Erythroblast (primary cell): ENCODE measurements at places on chromosomes 6 and 20.
A peak's percentile ranks its signal among the peaks of the same experiment; 100 is the strongest.

DNA sequence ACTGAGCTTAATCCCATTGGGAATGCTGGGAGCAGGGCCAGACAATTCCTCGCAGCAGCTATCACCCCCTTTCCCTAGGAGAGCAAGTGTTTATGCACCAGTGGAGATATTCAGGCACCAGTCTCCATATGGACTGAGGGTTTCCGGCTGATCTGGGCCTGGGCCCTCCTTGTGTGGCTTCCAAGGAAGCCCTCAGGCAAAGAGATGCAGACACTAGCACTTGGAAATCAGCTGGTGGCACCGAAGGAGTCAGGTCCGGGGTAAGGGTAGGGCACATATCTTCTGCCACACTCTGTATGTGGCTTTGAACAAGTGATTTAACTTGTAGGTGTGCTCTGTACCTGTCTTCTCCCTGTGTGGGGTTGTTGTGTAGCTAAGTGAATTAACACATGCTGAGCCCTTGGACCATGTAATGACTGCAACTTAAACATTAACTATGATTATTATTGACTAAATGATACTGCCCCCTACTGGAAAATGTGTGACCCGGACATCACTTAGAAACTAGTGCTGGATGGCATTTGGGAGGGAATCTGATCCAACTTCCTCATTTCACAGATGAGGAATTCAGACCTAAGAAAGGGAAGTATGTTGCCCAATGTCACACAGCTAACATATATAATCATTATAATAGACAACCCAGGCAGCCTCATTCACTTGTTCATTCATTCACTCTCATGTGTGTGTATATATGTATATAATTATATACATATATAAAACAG lies 19.3 kb upstream of the WFDC2 start:
- peak; percentile 69 for DNase-seq

GRCh38 chr6:41477572-41477971 lies 68.6 kb upstream of the FOXP4 start:
- no peak for DNase-seq

DNA sequence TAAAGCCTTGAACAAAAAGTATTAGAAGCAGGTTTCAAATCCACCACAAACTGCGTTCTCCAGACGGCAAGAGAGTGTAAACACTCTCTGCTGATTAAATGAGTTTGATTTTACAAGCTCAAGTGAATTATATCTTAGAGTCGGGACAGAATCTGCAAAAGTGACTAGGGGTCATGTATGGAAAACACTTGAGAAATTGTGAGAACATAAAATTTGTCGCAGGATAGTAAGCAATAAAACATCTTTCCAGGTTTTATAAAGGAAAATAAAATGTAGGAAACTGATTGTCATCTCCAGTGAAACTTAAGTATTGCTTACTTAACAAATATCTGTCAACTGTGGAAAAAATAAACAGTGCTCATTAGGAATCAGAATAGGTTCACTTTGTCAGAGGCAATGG lies 374.2 kb downstream of the ARHGAP18 start:
- DNase-seq = no peak

DNA sequence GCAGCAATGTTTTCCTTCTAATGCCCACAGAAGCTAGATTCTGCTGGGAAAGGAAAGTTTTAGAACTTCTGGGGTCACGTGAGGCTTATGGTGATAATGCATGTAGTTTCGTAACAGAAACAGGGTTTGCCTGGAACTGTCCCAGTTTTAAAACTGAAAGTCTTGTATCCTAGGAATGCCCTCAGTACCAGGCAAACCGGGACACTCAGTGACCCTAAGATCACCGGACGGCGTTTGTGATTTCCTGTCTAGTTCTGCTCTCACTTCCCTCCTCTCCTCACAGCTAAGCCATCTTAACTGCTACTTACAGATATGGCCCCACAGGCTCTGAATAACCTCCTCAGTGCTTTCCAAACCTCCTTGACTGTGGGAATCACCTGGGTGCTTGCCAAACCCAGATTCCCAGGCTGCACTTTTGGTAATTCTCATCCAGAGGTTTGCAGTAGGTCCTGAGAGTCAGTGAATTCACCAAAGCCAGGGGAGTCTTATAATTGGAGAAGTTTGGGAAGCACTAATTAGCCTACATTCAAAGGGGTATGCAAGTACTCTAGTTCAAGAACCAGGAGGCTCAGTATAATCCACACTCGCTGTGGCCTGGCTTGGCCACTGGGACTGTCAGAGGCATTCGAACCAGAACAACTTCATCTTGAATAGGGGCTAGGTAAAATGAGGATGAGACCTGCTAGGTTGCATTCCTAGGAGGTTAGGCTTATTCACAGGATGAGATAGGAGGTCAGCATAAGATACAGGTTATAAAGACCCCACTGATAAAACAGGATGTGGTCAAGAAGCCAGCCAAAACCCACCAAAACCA lies 231.6 kb upstream of the MYLIP start:
- no peak for DNase-seq

- DNase-seq = no peak
Observed at GRCh38 chr6:53250176-53251032, 98.3 kb downstream of the ELOVL5 start.

- no peak for DNase-seq
Observed at GRCh38 chr6:56486681-56487080, 156.0 kb downstream of the DST start.

DNA sequence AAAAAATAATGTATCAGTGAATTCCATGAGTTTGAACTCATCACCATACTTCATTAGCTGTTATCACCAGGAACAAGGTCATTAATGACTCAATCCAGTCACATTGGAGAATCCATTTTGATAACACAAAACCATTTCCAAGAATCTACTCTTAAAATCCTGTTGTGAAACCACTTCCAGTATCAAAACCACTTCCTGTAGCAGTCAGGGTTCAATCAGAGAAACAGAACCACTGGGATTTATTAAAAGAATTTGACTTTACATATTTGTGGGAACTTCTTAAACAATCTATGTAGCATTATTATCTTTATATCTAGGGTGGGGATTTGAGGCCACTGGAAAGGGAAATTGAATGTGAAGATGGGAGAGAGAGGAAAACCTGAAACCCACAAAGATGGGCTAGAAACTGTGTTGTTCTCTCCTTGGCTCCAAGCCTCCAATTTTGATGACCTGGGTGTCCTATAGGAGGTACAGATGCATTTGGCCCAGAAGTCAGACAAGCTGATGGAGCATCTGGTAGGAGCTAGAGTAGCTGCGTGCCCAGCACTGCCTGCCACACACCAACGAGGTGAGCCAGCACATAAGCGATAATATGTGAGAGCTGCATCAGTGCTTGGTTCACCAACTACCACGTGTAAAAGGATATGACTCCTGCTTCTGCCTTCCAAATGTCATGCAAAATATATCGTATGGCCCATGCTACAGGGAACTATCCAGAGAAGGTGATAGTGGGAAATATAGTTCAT lies 117.0 kb downstream of the TMEM200A start:
- no peak for DNase-seq

GRCh38 chr20:32456869-32457478 lies 98.8 kb downstream of the ASXL1 start:
- peak; percentile 57 for DNase-seq

DNA sequence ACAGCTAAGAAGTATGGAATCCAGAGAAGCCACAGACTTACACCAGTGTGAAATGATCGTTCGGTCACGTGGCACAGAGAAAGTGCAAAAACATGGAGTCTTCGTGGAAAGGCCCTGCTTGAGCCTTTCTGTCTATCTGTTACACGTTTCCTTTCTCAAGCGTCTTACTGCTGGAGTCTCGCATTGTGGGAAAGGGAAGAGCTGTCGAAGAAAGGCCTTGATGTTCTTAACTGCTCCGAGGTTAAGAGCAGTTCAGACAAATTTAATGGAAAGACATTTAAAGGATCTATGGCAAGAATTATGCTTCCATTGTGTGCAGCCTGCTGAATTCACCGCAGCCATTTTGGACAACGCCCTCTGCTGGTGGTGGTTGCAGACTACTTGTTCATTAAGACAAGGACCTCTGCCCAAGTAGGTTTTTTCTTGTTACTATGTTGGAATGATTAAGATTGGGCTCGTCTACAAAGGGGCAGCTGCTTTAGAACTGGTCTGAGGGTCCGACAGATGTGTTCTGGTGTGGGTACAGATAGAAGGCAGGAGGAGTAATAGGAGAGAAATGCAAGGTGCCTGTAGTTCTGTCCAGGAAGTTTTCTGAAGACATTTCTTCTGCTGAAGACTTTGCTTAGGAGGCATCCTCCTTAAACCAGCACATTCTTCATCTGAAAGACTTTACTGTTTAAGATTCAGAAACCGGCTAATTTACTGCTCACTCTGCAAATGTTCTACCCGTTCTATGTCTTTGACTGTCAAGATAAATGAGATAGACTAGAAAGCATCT lies 24.7 kb upstream of the CCN6 start:
- peak; percentile 78 for DNase-seq

DNA sequence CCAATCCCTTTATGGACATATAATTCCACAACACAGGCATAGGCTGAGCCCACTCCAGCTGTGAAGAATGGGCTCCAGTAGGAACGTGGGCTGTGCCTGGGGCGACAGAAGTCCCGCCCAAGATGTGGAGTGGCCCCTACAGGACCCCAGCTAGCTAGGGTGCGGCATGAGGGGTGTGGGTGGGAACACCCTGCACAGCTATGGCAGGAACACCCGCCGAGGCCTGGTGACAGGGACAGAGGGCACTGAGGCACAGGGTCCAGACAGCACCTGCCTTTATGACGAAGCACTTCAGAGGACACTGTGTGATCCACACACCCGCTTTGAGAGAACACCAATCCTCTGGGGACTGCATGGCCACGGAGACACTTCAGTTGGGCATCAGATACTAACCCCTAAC lies 28.2 kb upstream of the TCFL5 start:
- no peak for DNase-seq

DNA sequence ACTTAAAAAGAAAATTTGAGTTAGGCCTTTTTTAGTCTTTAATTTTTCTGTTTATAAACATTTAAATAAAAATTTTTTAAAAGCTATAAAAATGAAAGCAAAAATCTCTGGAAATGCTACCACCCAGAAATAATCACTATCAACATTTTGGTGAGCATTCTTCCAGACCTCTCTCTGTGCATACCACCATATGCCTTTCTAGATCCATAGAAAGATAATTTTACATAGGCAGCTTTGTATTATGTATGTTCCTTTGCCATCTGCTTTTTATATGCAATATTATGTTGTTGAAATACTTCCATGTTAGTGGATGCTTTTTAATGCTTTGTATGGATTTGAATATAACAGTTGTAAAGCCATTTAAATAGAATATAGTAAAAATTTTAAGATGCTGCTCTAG lies 496.7 kb upstream of the HTR1E start:
- no peak for DNase-seq

DNA sequence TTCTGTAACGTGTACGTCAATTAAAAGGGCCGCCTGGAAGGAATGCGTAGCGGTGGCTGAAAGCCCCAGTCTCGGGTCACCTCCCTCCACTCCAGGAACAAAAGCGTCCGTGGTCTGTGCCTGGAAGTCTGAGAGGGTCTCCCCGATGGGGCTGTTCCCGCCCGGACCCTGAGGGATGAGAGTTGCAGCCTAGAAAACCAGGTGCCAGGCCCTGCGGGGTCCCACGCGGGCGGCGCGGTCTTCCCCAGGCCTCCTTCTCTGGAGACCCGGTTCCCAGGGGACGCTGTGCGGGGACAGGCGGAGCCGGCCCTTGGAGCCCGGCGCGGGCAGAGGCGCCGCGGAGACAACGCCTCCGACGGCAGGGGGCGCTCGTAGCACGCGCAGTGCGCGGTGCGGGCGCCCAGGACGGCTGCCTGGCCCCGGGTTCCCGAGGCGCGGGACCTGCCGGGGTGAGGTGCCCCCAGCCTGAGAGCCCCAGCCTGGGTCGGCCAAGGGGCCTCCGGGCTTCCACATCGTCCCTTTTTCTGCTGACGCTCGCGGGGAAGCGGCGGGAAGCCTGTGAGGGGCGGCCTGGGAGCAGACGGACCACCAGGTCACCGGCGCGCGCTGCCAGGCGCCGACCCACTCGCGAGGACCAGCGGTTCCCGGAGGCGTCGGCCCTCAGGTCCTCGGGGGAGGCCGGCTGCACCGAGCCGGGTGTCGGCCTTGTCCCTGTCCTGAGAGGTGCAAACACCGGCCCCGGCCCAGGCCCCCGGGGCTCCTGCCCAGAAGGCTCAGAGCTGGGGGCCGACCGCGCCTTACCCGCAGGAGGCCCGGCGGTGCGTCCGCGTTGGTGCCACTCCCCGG lies 5.3 kb upstream of the FOXC1 start:
- DNase-seq = peak; percentile 61

DNA sequence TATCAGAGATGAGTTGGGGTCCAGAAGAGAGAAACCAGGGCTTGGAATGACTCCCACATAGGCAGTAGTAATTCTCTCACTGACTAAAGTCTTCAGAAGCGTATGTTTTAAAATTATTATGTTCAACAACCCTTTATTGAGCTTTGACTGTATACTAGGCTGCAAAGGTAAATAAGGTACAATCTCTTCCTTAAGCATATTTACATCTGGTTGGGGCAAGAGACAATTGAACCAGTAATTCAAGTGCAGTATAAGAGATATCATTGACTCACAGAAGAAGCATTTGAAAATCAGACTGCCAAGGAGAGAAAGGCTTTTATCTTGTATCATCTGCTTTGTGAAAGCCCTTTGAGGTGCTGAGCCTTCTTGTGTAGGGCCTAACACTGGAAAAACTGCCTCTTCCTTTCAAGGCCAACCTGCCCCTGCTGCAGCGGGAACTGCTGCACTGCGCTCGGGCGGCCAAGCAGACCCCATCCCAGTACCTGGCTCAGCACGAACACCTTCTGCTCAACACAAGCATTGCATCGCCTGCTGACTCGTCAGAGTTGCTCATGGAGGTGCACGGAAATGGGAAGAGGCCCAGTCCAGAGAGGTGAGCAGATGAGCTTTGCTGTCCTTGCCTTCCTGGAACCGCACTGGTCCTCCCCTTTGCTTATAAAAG lies 39.3 kb upstream of the C20orf144 start:
- DNase-seq = no peak

DNA sequence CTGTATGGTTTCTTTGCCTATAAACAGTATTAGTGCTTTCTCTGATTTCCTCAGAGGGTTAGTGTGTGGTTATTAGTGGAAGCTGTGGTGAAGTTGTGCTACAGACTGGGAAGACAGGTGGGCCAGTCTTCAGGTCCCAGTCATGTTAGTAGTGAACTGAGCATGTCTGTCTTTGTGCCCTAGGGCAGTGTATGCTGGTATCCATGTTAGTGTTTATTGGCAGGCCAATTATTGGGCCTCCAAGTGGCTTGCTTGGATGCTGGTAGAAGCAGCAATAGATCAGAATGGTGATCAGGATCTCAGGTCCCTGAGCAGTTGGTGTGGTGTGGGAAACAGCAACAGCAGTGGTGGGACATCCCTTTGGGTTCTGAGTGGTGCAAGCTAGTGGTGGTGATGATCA lies 137.6 kb downstream of the OTOR start:
- no peak for DNase-seq

- no peak for DNase-seq
Observed at GRCh38 chr6:79762370-79762769, 131.2 kb downstream of the SH3BGRL2 start.

GRCh38 chr6:41451039-41451438 lies 95.1 kb upstream of the FOXP4 start:
- DNase-seq = peak; percentile 25

GRCh38 chr6:167141667-167142432 lies 15.9 kb downstream of the GPR31 start:
- no peak for DNase-seq
